ENCODE measurements at places on chromosomes 6 and 20.

DNA sequence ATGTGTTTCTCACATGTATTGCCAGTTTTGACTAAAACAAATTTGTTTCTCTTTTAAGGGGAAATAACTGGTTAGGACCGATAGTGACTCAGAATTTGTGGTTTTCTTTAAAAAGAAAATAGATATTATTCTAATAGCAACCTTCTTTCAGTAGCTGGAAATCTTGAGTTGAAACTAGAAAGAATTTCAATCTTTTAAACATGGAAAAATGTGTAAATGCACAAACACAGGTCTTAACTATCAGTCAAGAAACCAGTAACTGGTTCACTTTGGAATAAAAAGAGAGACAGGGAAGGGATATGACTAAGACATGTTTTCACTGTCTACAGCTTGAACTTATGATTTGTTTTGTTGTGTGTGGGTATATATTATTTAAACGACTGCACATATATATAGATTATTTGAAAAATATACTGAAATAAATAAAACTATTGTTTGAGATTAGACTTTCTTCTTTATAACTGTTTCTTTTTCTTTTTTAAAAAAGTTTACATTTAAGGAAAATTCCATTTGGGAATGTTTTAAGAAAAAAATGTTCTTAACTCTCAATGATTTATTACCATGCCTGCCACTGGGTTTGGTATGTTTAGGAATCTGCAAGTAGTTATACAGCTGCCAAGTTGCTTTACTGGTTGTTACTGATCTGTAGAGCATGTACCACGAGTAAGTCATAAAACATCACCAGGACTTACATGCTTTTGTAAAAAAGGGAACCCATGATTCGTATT lies 753.3 kb upstream of the MARCKS start:
- H3K36me3 ChIP-seq = no peaks in the 10 kb centered on the region
- H3K27me3 ChIP-seq = no peaks in the 10 kb centered on the region
- no peak overlapping the region for H3K4me3 ChIP-seq
- no peak for DNase-seq
- H3K4me1 ChIP-seq = no peaks in the 10 kb centered on the region

GRCh38 chr20:49562311-49563014 lies 5.5 kb downstream of the PTGIS start:
- DNase-seq = no peak
- H3K27me3 ChIP-seq = no peaks in the 10 kb centered on the region

DNA sequence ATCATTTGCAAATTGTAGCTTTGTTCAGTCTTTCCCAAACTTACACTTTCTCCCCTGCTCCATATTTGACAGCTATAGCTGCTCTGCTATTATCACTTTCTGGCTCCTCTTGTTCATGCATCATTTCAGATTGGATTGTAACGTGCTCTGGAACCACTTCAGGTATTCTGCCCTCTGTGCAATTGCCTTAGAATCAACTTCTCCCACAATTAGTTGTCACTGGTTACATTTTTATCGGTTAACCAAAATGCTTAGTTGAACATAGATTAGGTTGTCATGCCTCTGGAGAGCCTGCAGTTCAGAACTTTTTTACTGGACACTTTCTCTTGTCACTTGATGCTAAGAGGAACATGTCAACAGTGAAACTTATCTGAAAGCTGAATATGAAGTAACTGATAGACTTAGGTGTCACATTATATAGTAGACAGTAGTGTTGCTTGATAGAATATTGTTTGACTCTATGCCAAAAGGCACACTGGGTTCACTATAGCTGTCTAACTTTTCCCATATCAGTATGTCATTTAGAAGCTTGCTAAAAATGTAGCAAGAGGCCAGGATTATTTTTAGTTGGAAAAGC lies 127.7 kb upstream of the PTPRK start:
- H3K4me1 ChIP-seq = no peaks in the 10 kb centered on the region
- H3K27ac ChIP-seq = no peak overlapping the region

GRCh38 chr6:7904654-7905319 lies 5.8 kb downstream of the TXNDC5 start:
- no peaks in the 10 kb centered on the region for H3K27me3 ChIP-seq
- no peak overlapping the region for H3K27ac ChIP-seq
- H3K4me1 ChIP-seq = peaks cover 28% of the 10 kb centered on the region
- DNase-seq = no peak
- H3K4me3 ChIP-seq = no peak overlapping the region

DNA sequence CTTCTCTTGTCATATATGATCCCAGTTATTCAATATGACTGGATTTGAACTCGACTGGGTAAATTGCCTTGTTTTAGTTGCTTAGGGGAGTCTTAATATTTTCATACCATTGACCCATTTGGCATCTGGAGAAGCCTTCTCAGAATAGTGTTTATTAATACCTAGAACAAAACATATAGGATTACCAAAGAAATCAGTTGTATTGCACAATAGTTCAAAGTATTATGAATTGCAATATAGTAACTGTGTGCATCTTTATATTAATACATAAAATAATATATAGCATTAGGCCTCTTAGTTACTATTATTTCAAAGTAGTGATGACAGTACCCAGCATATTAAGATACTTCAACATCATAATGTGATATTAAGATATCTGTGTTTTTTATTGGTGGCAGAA lies 177.8 kb downstream of the PLCB4 start:
- H3K27me3 ChIP-seq = no peaks in the 10 kb centered on the region
- no peak overlapping the region for H3K4me3 ChIP-seq
- no peaks in the 10 kb centered on the region for H3K36me3 ChIP-seq

GRCh38 chr20:54385746-54386145 lies 89.6 kb upstream of the DOK5 start:
- no peak overlapping the region for H3K4me3 ChIP-seq
- peaks cover 12% of the 10 kb centered on the region for H3K4me1 ChIP-seq
- DNase-seq = no peak

- peaks cover 26% of the 10 kb centered on the region for H3K36me3 ChIP-seq
- no peak for DNase-seq
- H3K27me3 ChIP-seq = no peaks in the 10 kb centered on the region
- H3K27ac ChIP-seq = peak overlapping the region; percentile 78
- H3K4me3 ChIP-seq = peak overlapping the region; percentile 72
These were observed 1.6 kb upstream of the SYNCRIP start for GRCh38 chr6:85644279-85644762.

- peaks cover 9% of the 10 kb centered on the region for H3K4me1 ChIP-seq
- H3K27me3 ChIP-seq = no peaks in the 10 kb centered on the region
- no peak for DNase-seq
- no peak within 1 kb of the TSS for H3K4me3 ChIP-seq
- no peaks in the 10 kb centered on the region for H3K36me3 ChIP-seq
- H3K27ac ChIP-seq = no peak within 1 kb of the TSS
These were observed at the start of gene DCBLD1 for GRCh38 chr6:117482240-117483003. Gene DCBLD1 (plus strand): TSS chr6:117482674. CDS start chr6:117482782, 108 bp downstream.

- DNase-seq = no peak
- H3K4me1 ChIP-seq = peaks cover 18% of the 10 kb centered on the region
- H3K36me3 ChIP-seq = no peaks in the 10 kb centered on the region
- no peaks in the 10 kb centered on the region for H3K27me3 ChIP-seq
- no peak overlapping the region for H3K27ac ChIP-seq
These were observed 9.8 kb downstream of the FOXO3 start for GRCh38 chr6:108570517-108570916.

- H3K36me3 ChIP-seq = no peaks in the 10 kb centered on the region
- H3K4me3 ChIP-seq = no peak overlapping the region
- H3K27ac ChIP-seq = no peak overlapping the region
- H3K4me1 ChIP-seq = peaks cover 2% of the 10 kb centered on the region
- DNase-seq = no peak
These were observed 103.9 kb downstream of the EPM2A start for GRCh38 chr6:145631374-145631773.

- DNase-seq = peak; percentile 70
- H3K4me1 ChIP-seq = peaks cover 9% of the 10 kb centered on the region
- H3K36me3 ChIP-seq = no peaks in the 10 kb centered on the region
- H3K27me3 ChIP-seq = no peaks in the 10 kb centered on the region
- no peak overlapping the region for H3K27ac ChIP-seq
These were observed 103.2 kb upstream of the BEND6 start for GRCh38 chr6:56851541-56852259.
